ENCODE measurements at places on chromosomes 6 and 20.

DNA sequence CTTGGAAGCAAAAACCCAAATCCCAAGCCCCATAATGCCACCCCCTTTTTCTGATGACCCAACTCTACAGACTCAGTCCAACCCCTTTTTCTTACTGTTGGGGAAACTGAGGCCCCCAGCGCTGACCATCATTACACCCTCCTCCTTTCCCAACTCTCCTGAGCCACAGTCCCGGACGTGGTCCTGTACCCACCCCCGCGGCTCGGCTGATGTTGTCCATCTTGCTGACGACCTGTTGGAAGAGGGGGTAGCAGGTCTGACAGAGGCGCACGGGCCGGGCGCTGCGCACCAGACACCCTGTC is 533 bp downstream of the OSTM1 start:
- no peak for DNase-seq

GRCh38 chr6:47654255-47654654 is 44.1 kb upstream of the ADGRF4 start:
- no peak for DNase-seq

DNA sequence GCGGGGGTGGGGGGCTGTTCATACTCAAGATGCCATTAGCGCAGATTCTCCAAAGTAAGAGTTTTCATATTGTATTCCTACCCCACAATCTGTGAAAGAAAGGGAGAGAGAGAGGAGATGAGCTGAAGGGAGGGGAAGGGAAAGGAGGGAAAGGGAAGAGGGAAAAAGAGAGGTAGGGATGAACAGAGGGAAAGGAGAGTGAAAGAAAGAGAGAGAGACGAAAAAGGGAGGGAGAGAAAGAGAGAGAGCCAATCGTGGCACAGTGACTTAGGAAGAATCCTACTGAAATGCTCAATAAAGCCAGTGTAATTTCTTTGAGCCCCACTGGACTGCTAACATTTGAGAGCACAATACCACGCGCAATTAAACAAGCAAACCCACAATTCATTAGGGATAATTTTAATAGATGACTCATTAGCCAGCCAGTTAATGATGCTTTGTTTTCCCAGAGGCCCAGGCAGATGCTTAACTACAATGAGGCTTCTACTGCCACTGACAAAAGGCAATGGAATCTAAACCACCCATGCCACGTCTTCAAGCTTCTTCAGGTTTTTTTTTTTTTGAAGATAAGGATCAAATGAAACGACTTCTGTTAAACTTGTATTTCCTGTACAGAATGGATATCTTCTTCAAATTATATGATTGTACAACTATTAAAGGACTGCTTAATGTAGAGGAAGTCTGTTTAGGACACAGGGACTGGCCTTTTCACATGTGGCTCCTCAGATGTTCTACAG is 306.8 kb downstream of the FOXC1 start:
- DNase-seq, result no peak

DNA sequence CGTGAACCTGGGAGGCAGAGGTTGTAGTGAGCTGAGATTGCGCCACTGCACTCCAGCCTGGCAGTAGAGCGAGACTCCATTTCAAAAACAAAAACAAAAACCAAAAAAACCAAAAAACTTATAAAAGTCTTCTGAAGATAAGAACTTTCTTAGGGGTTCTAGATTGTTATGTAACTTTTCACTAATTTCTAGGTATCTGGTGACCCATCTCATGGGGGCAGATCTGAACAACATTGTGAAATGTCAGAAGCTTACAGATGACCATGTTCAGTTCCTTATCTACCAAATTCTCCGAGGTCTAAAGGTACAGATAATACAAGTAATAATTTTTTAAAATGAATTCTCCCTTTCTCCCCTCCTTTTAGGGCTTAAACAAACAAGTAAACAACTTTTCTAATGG is 45.1 kb downstream of the MAPK14 start:
- DNase-seq, result no peak

GRCh38 chr20:19944772-19945459 is 72.2 kb upstream of the NAA20 start:
- no peak for DNase-seq

DNA sequence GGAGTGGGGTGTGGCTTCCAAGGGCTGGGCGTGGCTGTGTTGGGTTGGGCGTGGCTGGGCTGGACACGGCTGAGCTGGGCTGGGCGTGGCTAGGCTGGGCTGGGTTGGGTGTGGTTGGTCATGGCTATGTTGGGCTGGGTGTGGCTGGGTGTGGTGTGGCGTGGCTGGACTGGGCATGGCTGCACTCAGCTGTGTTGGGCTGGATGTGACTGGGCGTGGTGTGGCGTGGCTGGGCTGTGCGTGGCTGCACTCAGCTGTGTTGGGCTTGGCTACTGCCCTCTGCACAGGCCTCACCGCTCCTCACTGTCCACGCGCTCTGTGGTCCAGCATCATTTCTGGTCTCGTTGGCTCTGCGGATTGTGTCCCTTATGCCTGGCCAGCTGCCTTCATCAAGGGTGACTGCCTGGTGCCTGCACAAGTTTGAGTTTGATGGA is 43.5 kb upstream of the SLCO4A1 start:
- no peak for DNase-seq

- no peak for DNase-seq
Measured at GRCh38 chr6:15874326-15874725, 211.5 kb upstream of the DTNBP1 start.

DNA sequence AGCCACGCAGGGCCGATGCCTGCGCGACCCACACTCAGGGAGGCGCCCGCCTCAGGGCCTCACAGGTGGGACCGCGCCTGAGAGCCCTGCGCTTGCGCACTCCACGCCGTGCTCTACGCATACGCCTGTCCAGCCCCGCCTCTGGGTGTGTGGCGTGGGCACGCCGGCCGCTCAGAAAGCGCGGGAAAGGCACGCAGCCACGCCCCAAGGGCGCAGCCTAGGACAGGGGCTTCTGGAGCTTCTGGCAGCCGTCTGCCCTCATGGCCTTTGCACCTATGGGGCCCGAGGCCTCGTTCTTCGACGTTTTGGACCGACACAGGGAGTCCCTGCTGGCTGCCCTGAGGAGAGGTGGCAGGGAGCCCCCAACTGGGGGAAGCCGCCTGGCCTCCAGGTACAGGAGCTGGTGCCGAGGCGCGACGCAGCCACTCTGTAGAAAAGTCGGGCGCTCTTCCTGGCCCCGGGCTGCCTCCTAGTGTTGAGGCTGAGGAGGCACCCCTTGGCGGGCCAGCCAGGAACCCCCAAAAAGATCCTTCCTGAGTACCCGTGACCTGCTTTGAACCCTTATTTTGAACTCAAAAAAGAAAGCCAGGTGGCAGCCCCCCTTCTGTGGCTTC is at the start of gene SPO11:
TSS of gene SPO11 (plus strand) at position 196 of the 614 bp plus-strand sequence. CDS start at position 261, 65 bp downstream.
- no peak for DNase-seq

- no peak for DNase-seq
Measured at GRCh38 chr6:129567374-129567773, 142.6 kb downstream of the ARHGAP18 start.

DNA sequence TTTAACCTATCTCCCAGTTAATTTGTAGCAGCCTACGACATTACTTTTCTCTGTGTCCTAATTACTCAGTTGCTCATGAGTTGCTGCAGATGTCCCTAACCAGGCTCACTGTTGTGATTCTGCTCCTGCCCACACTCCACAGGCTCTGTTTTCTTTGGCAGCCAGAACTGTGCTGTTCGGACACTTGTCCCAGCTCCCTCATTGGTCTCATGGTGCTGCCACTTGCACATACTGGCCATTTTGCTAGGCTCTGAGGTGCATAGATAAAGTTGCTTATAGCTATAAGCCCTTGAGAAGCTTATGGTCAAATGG is 55.0 kb downstream of the NOX3 start:
- no peak for DNase-seq

GRCh38 chr20:53750827-53751619 is 157.4 kb upstream of the ZNF217 start:
- peak; percentile 37 for DNase-seq

- DNase-seq, result no peak
Measured at GRCh38 chr20:19671374-19671773, 86.7 kb upstream of the RIN2 start.

GRCh38 chr6:164042212-164042611 is 627.7 kb downstream of the QKI start:
- no peak for DNase-seq

GRCh38 chr6:16562498-16562897 is 198.8 kb downstream of the ATXN1 start:
- DNase-seq, result no peak

DNA sequence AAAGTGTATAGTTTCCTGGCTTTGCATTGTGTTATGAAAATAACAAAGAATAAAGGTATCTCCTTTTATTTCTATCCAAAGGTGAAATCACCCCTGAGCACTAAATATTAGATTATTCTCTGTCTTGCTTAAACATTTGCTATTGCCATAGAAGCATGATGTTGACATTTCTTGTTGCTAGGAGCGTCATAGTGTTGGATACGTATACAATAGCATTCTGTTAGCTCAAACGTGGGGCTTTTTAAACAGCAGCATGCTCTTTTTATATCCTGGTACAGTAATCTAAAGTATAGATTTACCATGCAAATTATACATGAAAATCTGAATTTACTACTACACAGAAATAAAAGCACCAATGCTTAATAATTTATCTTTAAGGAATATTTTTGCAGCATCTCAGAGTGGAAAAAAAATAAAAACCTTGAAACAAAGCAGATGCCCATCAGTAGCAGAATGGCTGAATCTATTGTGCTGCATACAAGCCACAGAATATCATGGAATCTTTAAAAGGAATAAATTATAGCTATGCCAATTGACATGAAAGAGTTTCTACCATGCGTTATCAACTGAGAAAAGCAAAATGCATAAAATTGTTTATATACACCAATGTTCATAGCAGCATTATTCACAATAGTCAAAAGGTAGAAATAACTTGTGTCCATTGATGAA is 9.6 kb upstream of the HSF2 start:
- no peak for DNase-seq

- DNase-seq, result no peak
Measured at GRCh38 chr6:166502453-166502852, 84.0 kb downstream of the RAMACL start.

- DNase-seq, result no peak
Measured at GRCh38 chr6:131811500-131811899, 3.7 kb downstream of the ENPP1 start.

DNA sequence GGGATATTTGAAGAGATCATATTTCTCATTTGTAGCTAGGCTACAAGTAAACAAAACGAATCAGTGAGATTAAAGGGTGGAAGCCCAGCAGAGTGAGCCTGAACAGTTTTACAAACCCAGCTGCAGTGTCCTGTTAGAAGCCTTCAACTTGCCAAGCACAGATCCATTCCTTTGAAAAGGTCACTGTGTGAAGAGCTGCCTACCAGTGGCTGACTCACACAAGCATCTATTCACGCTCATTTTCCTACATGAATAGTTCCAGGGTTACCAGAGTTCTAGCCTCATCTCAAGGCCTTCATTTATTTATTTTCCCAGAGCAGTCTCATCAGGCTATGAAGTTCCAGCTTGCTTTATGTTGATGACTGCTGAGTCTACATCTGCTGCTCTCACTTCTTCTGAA is 25.7 kb upstream of the MLIP start:
- no peak for DNase-seq

GRCh38 chr6:165186441-165187205 is 122.8 kb downstream of the C6orf118 start:
- no peak for DNase-seq

DNA sequence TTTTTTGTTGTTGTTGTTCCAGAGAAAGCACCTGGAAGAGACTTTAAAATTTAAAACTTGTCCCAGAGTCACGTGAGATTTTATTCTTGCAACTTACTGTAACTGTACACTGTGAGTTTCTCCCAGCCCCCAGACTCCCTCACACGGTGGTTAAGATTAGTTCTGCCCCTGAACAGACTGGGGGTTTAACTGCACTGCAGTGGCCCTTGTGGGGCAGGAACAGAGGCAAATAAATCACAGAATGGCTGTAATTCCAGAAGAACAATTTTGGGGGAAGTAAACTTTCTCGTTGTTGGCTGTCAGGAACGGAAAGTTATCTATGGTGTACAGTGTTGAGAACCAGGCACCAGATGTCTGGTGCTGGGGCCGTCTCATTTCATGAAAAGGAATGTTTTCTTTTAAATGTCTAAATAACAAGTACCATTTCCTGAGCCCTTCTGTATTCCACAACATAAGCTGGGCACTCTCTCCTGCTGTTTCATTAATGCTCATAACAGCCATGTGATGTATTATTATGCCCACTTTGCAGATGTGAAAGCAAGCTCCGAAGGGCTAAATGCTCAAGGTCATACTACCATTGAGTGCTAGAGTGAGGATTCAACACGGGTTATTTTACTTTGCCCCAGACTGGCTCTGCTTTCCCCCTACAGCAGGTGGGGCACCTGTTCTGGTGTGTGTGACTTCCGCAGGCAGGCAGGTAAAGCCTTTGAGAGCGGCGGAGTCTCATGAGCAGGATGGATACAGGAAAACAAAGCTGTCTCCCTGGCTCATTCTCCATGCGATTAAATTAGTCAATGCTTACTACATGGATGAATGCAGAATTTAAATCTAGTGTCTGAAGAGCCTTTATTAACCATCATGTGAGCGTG is 30.5 kb downstream of the CNKSR3 start:
- no peak for DNase-seq

DNA sequence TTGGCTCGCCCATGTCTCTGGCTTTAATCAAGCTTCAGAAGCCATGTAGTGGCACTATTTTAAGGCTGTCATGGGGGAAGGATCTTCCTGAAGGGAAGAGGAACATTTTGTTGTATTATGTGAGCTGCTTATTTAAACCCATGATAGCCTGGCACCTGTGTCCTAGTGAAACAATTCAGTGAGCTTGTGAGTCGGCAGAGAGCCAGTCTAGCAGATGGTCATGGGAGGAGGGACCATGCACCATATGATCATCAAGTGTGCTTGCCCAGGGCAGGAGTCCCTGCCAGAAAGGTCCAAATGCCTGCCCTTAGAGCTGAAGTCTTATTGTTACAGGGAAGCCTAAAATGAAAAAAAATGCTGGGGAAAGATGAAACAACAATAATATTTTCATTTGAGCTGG is 132.9 kb downstream of the PRDM13 start:
- DNase-seq, result no peak
